Activated CD8-positive, alpha-beta memory T cell treated with anti-CD3 and anti-CD28 coated beads, Interleukin-2, amount 50 U/mL, for 48 hours (primary cell): ENCODE measurements at places on chromosomes 11 and 22.
A peak's percentile ranks its signal among the peaks of the same experiment; 100 is the strongest.

DNA sequence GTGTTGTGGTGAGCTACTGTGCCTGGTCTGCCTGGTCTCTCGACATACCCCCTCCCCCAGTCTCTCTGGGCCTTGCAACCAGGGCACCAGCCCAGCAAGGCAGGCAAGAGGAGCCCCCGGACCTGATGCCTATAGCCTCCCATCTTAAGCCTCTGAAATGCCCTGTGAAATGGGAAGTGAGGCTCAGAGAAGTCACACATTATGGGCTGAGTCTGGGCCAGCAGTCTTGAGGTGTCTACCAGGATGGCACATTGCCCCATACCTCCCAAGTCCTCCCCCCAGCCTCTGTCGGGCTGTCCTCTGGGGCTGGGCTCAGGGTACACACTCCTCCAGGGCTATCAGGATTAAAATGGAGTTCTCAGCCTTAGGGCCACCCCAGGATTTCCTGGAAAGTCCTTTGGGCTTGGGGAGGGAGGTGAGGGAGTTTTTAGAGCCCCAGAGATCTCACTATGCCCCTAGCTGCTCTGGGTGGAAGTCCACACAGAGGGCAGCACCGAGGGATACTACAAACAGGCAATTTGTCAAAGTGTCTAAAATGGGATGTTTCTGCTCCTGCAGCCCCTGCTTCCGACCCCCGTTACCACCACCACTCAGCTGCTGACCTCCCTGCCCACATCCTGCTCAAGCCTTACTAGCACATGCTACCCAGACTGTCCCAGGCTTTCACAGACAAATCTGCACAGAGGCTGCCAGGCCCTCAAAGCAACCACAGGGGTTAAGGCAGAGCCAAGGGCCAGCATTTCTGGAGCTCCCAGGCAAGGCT is 3.1 kb upstream of the SH3BP1 start:
- no peak for DNase-seq

DNA sequence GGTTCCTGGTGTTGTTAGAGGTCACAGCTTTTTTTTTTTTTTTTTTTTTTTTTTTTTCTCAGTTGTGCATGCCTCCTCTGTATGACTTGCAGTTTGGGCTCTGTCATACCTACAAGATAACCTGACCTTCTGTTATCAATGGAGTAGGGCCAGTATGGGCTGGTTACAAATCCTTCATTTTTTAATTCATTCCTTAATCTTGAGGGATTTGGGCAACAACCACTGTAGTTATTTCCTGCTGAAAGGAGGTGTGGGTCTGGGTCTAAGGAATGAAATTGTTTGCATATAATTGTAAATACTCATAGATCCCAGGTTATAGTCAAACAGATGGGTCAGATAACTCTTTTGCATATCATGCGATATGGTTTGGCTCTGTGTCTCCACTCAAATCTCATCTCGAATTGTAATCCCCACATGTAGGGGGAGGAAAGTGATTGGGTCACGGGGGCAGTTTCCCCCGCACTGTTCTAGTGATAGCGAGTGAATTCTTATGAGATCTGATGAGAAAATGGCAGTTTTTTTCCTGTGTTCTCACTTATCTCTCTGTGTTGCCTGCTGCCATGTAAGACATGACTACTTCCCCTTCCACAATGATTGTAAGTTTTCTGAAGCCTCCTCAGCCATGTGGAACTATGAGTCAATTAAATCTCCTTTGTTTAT is 14.1 kb upstream of the GLYAT start:
- DNase-seq = no peak

DNA sequence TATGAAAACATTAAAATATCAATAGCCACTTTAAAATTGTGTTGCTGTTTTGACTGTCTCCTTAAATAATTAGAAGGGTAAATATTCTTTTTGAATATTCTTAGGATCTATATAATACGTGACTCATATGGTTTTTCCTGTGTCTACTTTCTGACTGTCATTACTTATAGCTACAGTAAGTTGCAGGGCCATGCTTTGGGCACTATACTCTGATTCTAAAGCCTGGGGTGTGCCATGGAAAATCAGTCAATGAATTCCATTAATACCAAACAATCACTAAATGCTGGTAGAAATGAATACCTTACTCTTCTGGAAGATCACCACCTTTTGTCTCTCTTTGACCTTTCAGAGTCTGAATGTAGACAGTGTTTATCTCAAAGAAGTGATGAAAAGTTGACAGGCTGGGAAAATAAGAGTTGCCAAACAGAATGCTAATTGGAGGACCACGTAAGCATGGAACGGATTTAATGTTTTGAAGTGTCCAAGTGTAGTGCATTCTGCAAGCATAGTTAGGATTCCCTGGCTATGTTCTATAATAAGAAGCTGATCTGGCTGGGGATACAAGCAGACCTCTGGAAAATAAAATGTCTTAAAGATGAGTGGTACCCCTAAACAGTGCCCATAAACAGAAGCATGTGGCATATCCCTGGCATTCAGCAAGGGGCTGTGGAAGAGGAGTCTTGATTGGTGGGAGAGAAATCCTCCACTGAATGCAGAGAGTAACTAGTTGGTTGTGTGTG is 16.8 kb downstream of the LUZP2 start:
- DNase-seq = no peak

DNA sequence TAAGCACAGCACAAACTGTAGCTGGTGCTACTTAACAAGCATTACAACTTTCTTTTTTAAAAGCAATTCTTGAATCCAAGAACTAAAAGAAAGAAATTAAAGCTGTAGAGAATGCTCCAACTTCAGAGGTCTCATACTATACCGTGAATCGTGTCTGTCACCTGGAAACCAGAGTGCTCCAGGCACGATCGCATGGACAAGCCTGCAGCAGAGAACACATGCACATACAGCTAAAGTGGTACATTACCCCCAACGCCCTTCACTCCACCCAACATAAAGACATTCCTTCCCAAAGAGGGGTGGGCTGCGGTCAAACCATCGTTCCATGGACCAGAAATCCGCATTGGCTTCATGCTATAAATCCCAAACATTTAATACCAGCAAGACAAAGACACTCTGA is 31.5 kb downstream of the CHKA start:
- DNase-seq = no peak

GRCh38 chr11:7569044-7569443 is 55.2 kb downstream of the PPFIBP2 start:
- DNase-seq = no peak

- DNase-seq = peak; percentile 32
These were observed 440.5 kb downstream of the TBC1D22A start for GRCh38 chr22:47202819-47203553.

DNA sequence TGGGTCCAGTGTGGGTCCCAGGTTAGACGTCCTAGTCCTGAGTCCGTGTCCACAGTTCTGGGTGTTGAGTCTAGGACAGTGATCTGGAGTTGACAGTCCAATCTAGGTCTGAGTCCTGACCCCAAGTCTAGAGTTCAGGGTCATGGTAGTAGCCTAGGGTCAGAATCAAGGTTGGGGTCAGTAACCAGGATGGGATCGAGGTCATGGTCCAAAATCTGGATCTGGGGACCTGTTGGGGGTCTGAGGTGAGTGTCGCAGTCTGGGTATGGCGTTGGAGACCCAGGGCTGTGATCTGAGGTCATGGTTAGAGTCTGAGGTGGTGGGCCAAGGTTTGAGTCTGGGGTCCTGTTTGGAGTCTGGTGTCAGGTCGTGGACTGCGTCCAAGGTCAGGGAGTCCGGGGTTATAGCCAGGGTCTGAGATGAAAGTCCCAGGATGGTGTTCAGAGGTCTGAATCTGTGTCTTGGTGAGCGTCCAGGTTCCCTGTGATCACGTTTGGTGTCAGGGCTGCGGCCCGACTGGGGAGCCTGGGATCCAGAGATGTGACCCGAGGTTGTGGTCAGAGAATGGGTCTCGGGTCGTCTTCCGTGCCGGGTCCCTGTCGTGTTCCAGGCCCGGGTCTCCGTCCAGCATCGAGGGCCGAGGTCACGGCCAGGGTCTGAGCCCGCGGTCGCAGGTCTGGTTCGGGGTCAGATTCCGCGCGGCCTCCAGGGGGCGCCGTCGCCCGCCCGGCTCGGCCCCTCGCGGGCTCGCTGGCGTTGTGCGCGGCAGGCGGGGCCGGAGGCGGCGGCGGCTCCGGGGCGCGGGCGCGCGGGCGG is 432 bp upstream of the GRK2 start:
- peak; percentile 95 for DNase-seq

DNA sequence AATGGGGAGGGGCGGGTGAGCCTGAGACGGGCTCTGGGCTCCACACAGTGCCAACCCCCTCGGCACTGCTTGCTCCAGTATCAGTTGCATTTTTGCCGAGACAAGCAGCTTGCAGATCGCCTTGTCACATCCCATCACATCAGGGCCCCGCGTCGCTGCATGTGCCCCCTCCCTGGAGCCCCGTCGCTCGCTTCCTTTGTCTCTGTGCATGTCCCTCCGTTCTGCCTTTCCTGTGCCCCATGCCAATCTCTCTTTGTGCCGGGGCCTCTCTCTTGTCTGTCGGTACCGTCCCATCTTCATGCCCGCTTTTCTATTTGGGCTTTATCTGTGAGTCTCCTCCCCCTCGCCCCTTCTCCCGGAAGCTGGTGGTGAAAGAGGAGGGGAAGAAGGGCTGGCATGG is 202.2 kb downstream of the CEP164 start:
- DNase-seq = no peak

DNA sequence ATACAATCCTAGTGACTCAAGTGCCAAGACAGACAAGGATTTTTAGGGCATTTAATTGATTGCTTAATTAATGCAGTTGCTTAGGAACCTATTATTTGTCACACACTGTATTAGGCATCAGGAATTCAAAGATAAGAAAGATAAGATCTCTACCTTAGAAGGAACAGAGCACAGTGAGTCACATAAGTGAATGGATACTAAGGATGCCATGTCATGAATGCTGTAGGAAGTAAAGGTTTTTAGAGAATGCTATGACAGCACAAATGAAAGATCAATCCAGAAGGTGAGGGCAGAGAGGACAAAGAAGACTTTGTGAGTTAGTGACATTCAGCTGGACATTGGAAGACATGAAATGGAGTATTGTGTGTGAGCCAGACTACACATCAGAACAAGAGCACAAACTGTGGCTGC is 147.9 kb upstream of the DDI1 start:
- no peak for DNase-seq

DNA sequence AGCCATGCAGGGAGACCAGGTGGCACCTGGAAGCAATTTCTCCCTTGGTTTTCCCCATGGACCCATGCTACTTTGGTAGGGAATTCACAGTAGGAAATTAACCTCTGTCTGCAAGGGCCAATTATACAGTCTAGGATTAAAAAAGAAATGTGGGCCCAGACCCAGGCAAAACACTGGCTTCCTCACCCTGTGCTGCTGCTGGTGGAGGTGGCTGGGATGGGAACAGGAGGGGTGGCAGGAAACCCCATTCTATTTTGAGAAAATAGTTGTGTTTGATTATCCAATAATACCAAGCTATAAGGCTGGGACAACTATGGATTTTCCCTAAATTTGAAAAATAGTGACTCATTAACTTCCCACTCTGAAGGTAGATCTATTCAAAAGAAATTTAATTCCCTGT is 417.0 kb upstream of the NARS2 start:
- DNase-seq = no peak

- no peak for DNase-seq
These were observed 77.6 kb downstream of the MED15 start for GRCh38 chr22:20584872-20585638.

GRCh38 chr11:66728693-66729385 is at the start of gene SPTBN2:
SPTBN2 (minus strand) TSS chr11:66729216; CDS start chr11:66721240, 7,976 bp downstream.
- DNase-seq = no peak

GRCh38 chr11:127003260-127003981 is 2.9 kb upstream of the KIRREL3 start:
- peak; percentile 55 for DNase-seq

GRCh38 chr11:31813391-31814175 is 2.5 kb upstream of the PAX6 start:
- no peak for DNase-seq

- no peak for DNase-seq
These were observed 12.8 kb upstream of the MUC15 start for GRCh38 chr11:26584818-26585217.

- DNase-seq = no peak
These were observed 44.5 kb downstream of the FEZ1 start for GRCh38 chr11:125451400-125452124.

- no peak for DNase-seq
These were observed 6.8 kb downstream of the PPP2R1B start for GRCh38 chr11:111759376-111759775.

DNA sequence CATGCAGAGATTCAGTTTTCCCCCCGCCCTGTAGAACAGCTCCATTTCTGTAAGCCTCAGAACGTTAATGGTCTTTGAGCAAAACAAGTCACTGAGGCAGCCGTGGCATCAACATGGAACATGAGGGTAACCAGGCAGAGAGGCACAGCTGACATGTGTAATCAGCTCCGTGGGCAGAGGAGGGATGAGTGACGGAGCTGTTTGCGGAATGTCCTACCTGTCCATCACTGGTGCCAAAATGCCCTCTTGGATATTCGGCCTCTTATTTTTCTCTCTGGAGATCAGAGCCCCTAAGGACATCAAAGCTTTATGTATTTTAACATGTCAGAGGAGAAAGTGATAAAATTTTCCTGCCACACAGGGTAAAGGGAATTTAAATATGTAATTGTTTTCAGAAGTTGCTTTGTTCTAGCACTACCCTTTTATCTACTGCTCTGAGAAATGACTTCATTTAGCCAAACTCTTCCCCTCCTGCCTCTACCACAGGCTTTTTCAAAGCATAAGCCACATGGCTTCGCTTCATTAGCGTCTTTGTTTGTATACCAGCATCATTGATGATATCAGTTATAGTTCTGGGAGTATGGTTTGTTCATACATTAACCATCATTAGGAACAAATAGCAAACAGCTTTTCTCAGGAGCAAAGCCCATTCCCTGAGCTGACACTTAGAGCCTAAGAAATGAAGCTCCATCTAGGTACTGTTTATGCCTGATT is 32.9 kb downstream of the C11orf71 start:
- DNase-seq = no peak

DNA sequence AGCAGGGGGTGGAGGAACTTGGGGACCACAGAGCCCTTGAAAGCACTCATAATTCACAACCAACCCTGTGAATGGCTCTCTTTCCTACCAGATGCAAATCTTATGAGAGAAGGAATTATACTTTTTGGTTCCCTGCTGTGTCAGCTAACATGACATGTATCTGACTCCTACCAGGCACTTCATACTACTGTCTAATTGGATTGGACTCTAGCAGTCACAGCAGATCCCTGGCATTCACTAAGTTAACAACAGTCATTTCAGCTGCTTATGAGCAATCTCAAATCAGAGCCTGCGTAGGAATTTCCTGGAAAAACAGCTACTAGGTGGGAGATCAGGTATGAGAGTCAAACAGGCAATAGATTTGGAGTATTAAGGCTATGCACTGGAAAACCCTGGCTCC is 11.1 kb upstream of the ENDOD1 start:
- no peak for DNase-seq

- no peak for DNase-seq
These were observed 44.5 kb downstream of the NECTIN1 start for GRCh38 chr11:119684361-119685110.

DNA sequence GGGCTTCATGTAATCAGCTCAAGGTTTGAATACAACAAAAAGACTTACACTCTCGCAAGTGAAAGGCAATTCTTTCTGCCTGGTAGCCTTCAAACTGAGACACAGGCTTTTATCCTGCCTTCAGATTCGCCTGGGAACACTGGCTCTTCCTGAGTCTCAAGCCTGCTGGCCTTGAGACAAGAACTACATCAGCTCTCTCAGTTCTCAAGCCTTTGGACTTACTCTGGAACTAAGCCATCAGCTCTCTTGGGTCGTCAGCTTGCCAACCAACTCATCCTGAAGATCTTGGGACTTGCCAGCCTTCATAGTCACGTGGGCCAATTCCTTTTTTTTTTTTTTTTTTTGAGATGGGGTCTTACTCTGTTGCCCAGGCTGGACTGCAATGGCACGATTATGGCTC is 35.7 kb upstream of the LRRC10B start:
- no peak for DNase-seq

- no peak for DNase-seq
These were observed 3.8 kb upstream of the INCENP start for GRCh38 chr11:62120001-62120400.

GRCh38 chr22:42399315-42400271 is 32.6 kb downstream of the NFAM1 start:
- no peak for DNase-seq
